Activated T-helper 17 cell treated with anti-CD3 and anti-CD28 coated beads, Interleukin-2, amount 50 U/mL, for 72 hours (primary cell): ENCODE measurements at places on chromosomes 16 and 17. TPM values are rescaled to one million over a fixed set of nuclear protein-coding genes. Genes with fewer than 3 reads are reported as not detected.

- no peak for ATAC-seq
Observed at GRCh38 chr17:62206550-62206949, 141.5 kb upstream of the MED13 start.

GRCh38 chr16:88727871-88728270 is 21.6 kb downstream of the CTU2 start:
- ATAC-seq: no peak

DNA sequence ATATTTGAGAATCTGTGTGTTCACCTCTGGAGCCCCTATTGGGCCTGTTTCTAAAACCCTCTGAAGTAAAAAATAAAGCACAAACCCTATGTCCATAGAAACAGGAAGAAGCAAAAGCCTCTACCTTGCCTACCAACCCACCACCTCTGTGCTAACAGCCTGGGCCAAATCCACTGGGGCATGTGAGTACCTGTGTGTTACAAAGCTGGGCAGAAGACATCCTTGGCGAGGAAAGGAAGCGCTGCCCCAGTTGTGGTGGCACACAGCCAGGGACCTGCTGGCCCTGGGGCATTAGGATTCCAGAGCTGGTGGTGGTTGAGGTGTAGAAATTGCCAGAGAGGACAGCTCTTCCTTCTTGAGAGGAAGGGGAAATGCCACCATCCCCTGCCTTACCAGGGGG is 30.0 kb downstream of the MYO18A start:
- no peak for ATAC-seq

DNA sequence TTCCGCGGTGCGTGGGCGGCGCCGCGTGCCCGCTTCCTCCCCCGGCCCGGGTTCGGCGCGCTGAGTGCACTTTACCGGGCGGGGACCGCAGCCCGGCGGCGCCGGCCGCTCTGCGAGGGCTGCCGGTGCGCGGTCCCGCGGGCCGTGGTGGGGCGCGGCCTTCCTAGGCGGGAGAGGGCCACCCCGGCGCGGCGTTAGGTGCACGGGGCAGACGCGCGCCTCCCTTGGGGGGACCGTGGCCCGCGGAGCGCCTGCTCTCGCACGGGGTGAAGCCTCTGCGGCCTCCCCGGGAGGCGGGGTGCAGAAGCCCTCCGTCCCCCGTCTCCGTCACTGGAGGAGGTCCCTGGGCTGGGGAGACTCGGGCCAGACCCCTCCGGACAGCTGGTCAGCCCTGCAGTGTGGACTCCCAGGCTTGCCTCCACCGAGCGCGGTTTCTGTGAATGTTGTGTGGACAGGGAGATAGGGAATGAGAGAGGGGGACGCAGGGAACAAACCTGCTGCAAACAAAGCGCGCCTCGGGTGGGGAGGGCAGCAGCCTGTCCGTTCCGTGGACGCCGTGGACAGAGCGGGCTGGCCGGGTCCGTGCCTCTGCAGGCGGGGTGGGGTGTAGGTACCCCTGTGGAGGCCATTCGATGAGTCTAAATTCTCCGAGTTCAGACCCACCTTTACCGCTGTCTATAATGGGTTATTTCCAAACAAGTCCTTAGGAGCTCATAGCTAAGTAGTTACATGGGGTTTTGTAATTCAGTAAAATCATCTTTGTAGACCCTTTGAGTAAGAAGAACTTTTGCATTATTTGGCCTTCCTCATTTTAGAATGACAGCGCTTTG is 721 bp downstream of the TBCD start:
- peak; percentile 31 for ATAC-seq

DNA sequence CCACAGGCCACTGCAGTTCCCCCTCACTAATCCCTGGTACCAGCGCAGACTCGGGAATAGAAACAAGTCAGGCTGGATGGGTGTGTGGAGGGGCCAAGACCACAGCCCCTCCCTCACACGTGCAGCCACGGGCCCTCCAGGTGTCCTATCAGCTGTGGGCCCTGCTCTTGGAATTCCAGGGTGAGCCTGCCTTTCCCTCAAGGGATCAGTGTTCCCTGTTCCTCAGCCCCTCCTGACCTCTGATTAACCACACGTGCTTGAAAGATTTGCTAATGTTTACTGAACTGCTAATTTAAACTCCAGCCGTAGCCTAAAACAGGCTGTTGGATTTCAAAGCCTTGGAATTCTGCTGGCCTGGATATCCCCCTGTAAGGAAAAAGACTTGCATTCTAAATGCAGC is 146.4 kb downstream of the SOCS1 start:
- ATAC-seq: no peak

- no peak for ATAC-seq
Observed at GRCh38 chr16:16143038-16143763, 80.1 kb downstream of the ABCC6 start.

- no peak for ATAC-seq
Observed at GRCh38 chr16:77696149-77696548, 26.2 kb upstream of the NUDT7 start.

- ATAC-seq: no peak
Observed at GRCh38 chr17:22694362-22695227, 1002.3 kb downstream of the KCNJ18 start.

GRCh38 chr17:8375738-8376259 is 705 bp downstream of the KRABD2 start:
- no peak for ATAC-seq

- ATAC-seq: no peak
Observed at GRCh38 chr17:43577664-43578403, 31.7 kb upstream of the ETV4 start.

The FA2H gene
- 0.19 TPM for total RNA-seq

The KIF19 gene
- total RNA-seq: 0.11 TPM

The NHLRC4 gene
- total RNA-seq: 0.80 TPM

The PIMREG gene
- total RNA-seq: 7.4 TPM
